Urothelium cell line (cell line): ENCODE measurements at places on chromosomes 2 and 18.

GRCh38 chr2:112031473-112032223 lies 23.4 kb upstream of the TMEM87B start:
- no peak for DNase-seq

DNA sequence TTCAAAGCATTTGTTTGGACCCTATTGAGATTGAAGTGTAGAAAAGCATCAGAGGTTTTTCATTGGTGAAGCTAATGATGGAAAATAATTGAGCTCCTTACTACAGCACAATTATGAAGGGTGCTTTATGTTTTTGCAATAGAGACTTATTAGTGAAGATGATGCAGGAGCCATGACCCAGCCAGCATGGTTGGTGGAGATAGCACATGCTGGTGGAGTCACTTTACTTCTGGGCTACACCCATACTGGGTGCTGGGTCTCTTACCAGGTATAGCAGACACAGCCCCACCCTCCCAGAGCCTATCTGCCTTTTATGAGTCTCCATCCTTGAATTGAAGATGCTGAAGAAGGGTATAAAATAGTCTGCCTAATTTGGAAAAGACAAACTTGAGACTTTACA lies 3.6 kb downstream of the ACP1 start:
- DNase-seq, result no peak

- peak; percentile 47 for DNase-seq
Observed at GRCh38 chr2:40554665-40555294, 102.9 kb upstream of the SLC8A1 start.

- DNase-seq, result no peak
Observed at GRCh38 chr2:159266554-159266953, 19.9 kb downstream of the WDSUB1 start.

DNA sequence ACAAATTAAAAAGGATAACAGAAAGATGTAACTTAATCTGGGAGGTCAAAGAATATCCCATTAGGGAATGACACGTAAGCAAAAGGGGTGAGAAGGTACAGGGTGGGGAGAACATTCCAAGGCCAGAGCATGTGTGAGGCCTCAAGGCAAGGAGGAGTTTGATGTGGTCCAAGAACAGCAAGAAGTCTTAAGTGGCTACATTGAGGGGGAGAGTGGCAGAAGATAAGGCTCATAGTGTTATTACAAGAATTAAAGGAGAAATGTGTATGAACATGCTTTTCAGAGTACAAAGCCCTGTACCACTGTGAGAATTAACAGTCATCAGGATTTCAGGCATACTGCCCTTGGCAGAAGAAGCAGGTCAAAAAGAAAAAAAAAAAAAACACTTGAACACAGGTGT lies 174.4 kb upstream of the ERBB4 start:
- no peak for DNase-seq

DNA sequence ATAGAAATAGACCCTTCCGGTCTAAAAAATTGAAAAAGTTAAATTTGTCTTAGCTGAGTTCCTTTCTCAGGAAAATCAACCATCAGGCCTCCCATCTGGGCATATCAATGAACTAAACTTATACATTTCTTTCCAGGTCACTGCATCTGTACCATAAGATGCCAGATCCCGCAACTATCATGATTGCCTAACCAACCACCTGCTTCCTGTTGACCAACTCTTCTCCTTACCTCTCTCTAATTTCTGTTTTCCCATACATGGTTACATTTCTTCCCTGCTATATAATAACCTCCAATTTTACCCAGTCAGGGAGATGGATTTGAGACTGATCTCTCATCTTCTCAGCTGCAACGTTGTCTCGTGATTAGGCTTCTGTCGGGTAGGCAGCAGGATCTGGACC lies 228.7 kb downstream of the FSIP2 start:
- DNase-seq, result no peak

DNA sequence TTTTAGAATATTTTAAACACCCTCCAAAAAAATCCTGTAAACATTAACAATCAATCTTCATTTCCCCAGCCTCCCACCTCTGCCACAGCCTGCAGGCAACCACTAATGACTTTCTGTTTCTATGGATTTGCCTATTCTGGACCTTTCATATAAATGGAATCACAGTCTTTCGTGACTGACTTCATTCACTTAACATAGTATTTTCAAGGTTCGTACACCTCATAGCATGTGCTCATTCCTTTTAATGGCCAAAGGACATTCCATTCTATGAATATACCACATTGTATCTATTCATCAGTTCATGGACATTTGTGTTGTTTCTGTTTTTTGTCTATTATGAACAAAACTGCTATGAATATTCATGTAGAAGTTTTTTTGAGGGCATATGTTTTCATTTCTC lies 48.5 kb downstream of the NAT8 start:
- no peak for DNase-seq
